ENCODE measurements at places on chromosomes 16 and 17.
A peak's percentile ranks its signal among the peaks of the same experiment; 100 is the strongest.

GRCh38 chr17:4948166-4948930, at the start of gene PFN1:
Gene PFN1, minus strand, starts transcription at chr17:4948530. Its CDS starts 136 bp downstream, at chr17:4948394.
- DNase-seq: no peak

- no peak for DNase-seq
Observed at GRCh38 chr17:80146121-80147034, 550 bp downstream of the EIF4A3 start.

GRCh38 chr17:45104907-45105624, 27.2 kb downstream of the PLCD3 start:
- no peak for DNase-seq

DNA sequence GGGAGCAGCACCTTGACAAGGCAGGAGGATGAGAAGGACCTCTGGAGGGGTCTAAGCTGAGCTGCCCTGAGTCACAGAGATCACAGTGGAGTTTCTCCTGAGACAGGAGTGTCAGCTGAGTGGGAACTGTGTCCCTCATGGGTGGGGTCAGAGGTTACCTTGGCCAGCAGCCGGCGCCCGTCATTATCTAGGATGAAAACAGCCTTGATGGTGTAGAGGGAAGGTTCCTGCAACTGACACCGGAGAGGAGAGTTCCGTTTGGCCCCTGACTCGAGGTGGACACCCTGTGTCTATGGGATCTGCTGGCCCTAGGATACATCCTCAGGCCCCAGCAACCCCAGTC, 933 bp downstream of the COPZ2 start:
- no peak for DNase-seq

- DNase-seq: peak; percentile 67
Observed at GRCh38 chr17:41777574-41778188, 8.8 kb downstream of the JUP start.

DNA sequence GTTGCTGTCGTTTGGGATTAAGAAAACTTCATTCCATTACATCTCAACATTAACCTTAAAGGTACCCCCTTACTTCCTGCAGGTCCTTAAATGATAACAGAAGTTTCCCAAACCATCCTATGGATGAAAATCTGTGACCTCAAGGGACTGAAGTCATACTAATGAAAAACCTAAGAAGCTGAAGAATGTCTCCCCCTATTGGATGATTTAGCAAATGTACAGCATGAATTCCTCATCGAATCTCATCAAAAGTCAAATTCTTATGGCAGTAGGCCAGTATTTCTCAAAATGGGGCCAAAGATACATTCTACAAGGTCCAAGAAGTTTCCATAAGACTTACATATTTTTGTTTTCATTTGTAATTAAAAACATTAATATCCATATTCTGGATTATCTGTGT, 13.5 kb downstream of the SCO1 start:
- no peak for DNase-seq

- no peak for DNase-seq
Observed at GRCh38 chr17:42553161-42553818, 567 bp downstream of the HSD17B1 start.

DNA sequence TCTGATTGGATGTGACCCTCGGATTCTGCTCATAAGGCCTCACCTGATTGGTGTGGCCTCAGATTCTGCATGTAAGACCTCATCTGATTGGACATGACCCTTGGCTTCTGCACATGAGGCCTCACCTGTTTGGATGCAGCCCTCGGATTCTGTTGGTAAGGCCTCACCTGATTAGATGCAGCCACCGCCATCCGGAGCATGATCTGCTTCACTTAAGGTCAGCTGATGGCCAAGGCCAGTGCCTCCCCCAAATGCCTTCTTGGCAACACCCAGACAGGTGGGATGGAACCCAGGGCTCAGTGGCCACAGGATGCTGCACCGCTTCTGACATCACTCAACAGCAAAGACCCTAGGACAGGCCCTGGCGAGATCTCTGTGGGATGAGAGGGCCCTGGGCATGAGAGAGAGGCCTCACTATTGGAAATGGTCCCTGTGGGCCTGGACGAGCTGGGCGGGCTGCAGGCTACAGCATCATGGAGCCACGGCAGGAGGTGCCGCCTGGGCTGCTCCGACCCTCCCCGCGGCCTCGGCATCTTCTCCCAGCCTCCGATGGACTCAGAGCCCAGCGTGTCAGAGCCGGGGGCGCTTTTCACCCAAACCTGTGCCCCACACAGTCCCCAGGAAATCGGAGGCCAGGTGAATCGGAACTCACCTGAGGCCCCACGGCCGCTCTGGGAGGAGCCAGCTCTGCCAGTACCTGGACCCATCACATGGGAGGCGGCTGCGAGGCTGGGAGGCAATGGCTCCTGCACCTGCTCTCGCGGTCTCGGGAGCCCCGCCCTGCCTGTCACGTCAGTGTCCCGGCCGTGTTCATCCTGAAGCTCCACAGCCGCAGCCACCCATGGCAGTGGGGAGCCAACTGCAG, 60.9 kb upstream of the ZNF469 start:
- DNase-seq: no peak

DNA sequence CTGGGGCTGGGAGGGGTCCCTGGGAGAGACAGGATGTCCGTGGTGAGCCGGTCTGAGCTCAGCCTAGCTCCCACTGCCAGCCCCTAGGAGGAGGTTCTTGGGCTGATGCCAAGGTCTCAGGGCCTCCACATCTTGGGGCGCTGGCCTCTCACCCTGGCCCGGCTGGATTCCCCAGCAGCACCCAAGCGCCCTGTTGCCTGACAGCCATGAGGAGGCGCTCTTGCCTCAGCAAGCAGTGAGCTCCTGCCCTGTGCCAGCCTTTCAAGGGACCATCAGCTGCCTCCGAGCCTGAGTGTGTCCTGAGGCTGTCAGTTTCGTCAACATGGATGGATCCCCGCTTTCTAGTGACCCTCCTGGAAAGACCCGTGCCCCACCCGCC, 234.9 kb upstream of the CIBAR2 start:
- DNase-seq: no peak

DNA sequence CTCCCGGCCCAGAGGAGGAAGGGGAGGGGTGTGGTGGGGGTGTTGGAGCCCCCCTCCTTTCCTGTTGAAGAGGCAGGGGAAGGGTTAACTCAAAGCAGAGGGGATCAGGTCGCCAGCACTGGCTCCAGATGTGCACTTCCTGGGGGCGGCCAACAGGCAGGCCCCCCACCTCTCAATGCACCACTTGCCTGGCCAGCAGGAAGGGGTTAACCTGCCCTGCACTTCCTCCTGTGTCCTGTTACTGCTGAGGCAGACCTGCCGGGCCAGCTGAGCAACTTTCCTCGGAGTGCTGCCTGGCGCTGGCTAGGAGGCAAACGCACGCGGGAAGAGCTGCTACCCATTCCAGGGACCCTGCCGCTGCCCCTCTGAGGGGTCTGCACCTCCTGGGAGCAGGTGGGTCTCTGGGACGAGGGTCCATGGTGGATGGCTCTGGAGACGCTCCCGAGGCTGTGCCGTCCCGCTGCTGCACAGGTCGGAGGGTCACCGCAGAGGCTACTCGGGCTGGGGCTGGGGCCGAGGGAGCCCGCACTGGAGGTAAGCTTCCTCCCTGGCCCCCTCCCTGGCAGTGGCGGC, at the start of gene EPN3:
TSS of gene EPN3 (plus strand) at position 284 of the 573 bp plus-strand sequence. CDS start 3,822 bp downstream, outside the sequence.
- DNase-seq: no peak

- DNase-seq: no peak
Observed at GRCh38 chr16:842711-843560, 42.4 kb upstream of the GNG13 start.

- DNase-seq: no peak
Observed at GRCh38 chr17:63930951-63931575, 1.1 kb downstream of the CD79B start.

DNA sequence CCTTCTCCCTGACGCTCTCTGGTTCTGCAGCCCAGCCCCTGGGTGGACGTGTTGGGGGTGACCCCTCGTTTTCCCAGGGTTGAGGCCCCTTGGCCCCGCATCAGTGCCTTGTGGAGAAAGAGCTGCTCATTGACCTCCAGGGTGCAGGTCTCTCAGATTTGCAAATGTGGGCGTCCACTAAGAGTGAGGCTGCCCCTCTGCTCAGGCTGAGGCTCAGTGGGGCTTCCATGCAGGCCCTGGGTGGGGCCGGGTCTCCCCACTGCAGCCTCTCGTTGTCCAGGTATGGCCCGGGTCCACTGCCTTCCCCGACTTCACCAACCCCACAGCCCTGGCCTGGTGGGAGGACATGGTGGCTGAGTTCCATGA, 9.0 kb downstream of the GAA start:
- DNase-seq: no peak

DNA sequence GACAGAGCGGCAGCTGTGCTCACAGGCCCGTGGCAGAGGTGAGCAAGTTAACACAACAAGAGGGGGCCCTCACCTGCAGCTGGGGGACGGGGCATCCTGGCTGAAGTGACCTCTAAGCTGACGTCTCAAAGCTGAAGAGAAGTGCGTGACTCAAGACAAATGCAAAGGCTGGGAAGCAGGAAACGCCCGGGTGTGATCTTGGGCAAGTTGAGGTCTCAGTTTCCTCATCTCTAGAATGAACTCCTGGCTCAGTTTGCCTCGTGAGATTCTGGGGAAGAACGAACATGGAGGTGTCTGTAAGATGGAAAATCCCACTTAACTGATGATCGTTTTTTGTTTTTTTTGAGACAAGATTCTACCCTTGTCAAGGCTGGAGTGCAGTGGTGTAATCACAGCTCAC, 40.1 kb upstream of the C1QL1 start:
- no peak for DNase-seq

GRCh38 chr16:78566397-78567073, 467.1 kb downstream of the WWOX start:
- no peak for DNase-seq

DNA sequence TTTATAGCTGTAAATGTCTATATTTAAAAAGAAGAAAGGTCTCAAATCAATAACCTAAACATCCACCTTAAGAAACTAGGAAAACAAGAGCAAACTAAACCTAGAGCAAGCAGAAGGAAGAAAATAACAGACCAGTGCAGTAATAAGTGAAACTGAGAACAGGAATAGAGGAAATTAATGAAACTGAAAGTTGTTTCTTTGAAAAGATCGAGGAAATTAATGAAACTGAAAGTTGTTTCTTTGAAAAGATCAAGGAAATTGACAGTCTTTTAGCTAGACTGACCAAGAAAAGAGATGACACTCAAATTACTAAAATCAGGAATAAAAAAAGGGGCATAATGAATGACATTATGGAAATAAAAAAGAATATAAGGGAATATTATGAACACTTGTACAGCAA, 46.4 kb downstream of the SLFN5 start:
- no peak for DNase-seq

DNA sequence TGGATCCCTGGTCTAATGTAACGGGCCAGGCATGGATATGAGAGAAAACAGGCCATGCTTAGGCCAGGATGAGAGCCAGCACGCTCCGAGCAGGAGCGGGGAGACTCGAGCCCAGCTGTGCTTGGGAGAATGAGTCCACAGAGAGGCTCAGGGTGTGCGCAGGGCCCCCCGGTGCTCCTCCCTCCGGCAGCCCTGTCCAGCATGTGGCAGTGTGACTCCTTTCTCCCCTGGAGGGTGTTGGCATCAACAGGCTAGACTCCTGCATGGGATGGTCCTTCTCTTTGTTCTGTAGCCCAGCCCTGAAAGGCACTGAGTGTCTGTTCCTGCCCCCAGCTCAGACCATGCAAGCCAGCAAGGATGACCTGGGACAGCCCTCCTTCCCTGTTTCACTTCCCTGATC, 23.4 kb downstream of the PGS1 start:
- DNase-seq: no peak

GRCh38 chr17:76934561-76935320, 66.5 kb downstream of the MGAT5B start:
- no peak for DNase-seq

GRCh38 chr16:83966153-83966696, 1.8 kb upstream of the NECAB2 start:
- DNase-seq: no peak

GRCh38 chr17:76271669-76272540, 6.8 kb downstream of the UBALD2 start:
- no peak for DNase-seq

DNA sequence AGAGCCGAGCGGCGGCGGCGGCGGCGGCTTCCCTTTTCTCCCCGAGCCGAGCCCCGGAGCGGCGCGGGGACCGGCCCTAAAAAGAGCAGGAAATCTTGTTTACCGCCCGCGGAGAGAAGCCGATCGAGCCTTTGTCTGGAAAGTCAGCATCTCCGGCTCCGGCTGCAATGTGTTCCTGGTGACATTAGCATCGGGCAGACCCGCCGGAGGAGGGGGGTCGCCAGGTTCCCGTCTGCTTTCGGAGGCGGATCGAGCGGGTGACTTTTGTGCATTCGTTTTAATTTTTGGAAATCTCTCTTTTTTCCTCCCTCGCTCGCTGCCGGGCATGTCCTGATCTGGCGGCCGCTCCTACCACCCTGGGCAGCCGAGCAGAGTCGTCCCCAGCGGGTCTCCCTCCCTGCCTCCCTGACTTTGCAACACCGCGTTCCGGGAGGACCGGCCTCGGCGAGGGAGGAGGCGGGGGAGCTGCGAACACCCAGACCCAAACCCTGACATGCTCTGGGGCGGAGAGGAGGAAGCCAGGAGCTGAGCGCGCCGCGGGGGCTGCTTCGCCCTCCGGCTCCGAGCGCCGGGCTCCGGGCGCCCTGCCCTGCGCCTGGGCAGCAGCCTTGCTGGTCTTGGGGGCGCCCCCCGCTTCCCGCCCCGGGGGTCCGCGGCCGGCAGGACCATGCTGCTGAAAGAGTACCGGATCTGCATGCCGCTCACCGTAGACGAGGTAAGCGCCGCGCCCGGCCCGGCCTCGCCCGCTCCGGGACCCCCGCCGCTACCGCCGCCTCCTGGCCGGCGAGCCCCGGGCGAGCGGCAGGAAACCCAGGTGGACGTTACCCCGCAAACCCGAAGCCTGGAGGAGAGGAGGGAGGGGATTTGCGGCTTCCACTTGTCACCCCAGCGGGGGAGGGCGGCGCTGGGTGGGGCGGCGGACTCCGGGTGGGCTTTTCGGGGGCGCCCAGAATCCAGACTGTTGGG, 690 bp downstream of the PITPNC1 start:
- no peak for DNase-seq

DNA sequence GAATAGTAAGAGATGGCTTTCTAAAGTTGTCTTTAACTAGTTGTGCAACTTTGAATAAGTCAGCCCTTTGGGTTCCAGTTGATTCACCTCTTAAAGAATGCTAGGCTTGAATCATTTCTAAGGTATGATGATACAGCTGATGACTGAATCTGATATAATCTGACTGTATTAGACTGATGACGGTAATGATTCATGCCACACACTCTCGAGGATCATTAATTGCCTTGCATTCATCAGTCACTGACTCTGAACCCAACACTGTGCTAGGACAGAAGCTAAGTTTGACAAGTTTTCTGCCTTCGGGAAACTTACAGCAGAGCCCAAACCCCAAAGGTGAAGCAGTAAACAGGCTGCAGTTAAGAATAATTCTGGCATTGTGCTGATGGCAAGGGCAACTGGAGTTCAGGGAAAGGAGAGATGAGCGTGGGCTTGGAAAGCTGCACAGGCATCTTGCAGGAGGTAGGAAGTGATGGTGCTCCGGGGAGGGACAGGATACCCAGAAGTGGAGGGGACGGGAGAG, 25.8 kb downstream of the ASIC2 start:
- DNase-seq: peak; percentile 96

DNA sequence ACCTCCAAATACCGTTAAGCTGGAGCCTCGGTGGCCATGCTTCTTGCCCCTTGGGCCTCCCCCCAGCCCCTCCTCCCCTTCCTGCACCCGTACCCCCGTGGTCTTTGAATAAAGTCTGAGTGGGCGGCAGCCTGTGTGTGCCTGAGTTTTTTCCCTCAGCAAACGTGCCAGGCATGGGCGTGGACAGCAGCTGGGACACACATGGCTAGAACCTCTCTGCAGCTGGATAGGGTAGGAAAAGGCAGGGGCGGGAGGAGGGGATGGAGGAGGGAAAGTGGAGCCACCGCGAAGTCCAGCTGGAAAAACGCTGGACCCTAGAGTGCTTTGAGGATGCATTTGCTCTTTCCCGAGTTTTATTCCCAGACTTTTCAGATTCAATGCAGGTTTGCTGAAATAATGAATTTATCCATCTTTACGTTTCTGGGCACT, 928 bp downstream of the HBA1 start:
- no peak for DNase-seq

Measured in kidney epithelial cell (primary cell).